ENCODE measurements at places on chromosomes 7 and 10. TPM values are rescaled to one million over a fixed set of nuclear protein-coding genes. Genes with fewer than 3 reads are reported as not detected.

The FAM25A gene
- not detected for total RNA-seq

The PSD gene
- not detected for total RNA-seq

The PALD1 gene
- total RNA-seq: 7.6 TPM

The ATP6V1F gene
- total RNA-seq: 160 TPM

DNA sequence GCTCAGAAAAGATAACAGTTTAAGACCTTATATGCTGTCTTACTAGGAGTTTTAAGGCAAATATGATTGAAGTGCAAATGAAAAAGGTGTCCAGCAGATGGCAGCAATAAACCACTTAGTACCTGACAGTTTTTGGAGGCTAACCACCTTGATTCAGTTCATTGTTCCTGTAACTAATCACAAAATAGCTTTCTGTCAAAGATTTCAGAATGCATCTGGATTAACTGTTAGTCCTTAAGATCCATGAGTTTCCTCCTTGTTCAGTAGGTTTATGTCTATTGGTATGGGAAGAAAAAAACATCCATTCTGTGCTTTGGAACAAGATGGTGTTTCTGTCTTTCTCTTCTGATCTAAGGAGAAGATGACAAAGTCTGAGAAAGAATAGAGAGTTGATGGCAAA, 46.6 kb downstream of the CCSER2 start:
- no peak for DNase-seq

GRCh38 chr10:53153831-53154230, 381.2 kb upstream of the MBL2 start:
- DNase-seq: no peak

DNA sequence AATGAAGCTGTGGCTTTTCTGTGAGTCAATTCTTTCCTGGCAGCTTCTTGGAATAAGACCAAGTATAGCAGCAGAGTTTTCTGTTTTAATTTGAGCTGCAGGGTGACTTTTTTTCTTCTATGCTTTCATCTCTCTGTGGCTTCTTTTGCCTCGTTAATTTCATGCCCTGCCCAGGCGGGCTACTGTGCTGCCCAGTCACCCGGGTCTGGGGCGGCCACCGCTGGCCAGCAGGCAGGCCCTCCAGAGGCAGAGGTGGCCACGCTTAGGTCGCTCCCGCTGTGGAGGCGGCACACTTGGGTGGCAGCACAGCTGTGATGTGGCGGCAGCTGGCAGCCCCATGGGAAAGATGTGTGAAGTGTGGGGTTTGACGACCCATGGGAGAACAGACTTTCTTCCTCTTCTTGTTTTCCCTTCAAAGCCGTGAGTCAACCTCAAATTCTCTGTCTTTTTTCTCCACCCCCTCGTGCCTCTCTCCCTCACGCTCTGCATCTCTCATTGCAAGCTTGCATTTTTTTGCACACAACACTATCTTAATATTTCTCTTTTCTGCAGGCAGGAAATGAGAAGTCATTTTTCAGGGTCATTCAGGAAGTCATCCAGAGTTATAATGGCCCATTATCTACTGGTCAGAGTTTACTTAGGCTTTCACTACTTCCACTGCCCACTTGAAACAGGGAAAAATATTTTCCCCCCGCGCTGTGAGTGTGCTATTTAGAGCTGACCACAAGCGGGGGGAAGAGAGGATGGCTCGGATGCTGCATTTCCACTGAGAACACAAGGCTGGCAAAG, 67.8 kb downstream of the EGFR start:
- no peak for DNase-seq

The CARD11 gene
- 0.42 TPM for total RNA-seq

DNA sequence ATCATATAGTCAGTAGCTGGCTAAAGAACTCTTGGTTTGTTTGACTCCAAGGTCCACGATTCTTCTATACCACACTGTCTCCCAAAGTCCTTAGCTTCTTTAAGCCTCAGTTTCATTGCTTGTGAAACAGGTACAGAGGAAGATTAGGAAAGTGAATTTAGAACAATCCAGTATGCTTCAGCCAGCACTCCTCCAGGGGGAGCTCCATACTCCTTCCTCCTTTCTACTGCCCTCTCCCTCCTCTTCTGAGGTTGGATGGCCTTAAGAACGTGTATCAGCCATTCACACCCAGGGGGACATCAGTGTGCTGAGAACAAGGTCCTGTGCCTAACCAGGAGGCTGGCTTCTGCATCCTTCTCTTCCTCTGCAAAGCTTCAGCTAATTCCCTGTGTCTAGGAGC, 54.8 kb upstream of the CALD1 start:
- no peak for DNase-seq

- no peak for DNase-seq
These were observed 165.8 kb upstream of the KLF6 start for GRCh38 chr10:3950676-3951275.

Data from mesenteric fat pad (tissue), 1 donor.